ENCODE measurements at places on chromosomes 16 and 17.

GRCh38 chr16:77896415-77897128 is 108.2 kb downstream of the VAT1L start:
- no peak for DNase-seq

DNA sequence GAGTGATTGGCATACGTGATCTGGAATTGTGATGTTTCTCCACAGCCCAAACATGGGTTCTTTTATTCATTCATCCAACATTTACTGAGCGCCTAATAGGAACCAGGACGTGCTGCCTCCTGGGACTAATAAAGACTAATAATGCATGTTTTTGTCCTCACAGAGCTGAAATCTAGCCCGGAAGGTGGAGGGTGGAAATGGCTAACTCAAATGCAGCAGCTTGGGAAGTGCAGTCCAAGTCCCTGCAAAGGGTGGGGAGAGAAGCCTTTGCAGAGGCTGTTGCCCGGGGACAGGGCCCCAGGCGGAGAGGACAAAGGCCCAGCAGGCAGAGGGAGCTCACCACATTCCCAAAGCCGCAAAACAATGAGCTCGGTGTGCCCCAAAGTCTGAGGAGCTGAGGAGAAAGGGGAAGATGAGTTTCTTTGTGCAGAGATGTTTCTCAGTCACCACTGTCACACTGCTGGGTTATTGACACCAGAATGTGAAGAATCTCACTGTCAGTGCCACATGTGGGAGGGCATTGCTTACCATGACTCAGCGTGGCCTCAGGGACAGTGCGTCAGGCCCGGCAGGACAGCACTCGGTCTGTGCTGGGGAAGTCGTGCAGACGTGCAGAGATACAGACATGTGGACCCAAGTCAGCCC is 118.2 kb upstream of the CHMP6 start:
- no peak for DNase-seq

- DNase-seq: no peak
Measured at GRCh38 chr17:61579961-61580360, 11.1 kb downstream of the NACA2 start.

GRCh38 chr17:62705778-62706597 is 78.5 kb downstream of the MRC2 start:
- DNase-seq: no peak

- peak; percentile 30 for DNase-seq
Measured at GRCh38 chr17:77280304-77281121, 139.7 kb downstream of the SEC14L1 start.

DNA sequence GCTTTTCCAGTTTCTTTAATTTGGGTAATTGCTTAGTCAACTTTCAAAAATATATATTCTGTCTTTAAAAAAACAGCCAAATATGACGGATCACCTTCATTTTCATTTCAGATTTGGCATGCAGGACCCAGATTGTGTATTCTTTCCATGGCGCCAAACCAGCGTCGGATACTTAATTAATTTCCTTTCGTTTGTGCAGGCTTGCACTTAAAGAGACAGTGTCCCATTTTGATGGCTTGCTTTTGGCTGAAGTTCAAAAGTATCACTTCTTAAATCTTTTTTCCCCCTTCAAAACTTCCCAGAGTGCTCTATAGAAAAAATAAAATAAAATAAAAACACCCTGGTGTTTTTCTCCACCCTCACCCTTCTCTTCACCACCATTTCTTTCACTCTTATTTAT is 394.5 kb upstream of the SOX9 start:
- no peak for DNase-seq

DNA sequence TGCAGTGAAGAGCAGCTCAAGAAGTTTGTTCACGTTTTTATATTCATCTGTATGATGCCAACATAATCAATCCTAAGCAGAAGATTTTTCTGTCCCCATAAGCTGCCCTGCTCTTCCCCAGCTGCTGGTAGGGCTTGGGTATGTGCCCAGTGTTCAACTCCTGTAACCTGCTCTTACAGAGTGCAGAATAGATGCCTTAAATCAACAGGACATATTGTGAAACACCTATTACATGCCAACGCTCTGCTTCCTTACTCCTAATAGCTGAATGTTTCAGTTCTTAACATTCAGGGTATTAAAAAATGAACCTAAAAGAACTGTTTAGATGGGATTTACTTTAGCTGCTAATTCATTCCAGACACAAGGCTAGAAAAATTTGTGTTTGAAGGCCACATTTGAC is 190.9 kb downstream of the HS3ST3A1 start:
- no peak for DNase-seq

DNA sequence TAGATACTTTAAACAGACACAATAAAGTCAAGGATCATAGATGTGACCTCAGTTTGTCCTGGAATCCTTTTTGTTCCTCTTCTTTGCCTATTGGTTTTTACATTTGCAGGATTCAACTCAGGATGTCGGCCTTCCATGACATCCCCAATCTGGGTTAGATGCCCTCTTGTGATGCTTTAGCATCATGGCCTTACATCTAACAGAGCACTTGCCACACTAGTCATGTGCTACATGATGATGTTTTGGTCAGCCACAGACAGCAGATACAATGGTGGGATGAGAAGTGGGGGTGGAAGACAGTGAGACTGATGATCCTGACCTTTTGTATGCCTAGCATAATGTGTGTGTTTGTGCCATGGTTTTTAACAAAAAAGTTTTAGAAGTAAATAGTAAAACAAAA is 1.8 kb upstream of the SYNRG start:
- no peak for DNase-seq

- DNase-seq: no peak
Measured at GRCh38 chr17:77698903-77699623, 259.4 kb upstream of the TNRC6C start.

- no peak for DNase-seq
Measured at GRCh38 chr16:49799172-49799571, 56.7 kb downstream of the ZNF423 start.

- no peak for DNase-seq
Measured at GRCh38 chr16:2480948-2481347, 6.0 kb downstream of the TBC1D24 start.

DNA sequence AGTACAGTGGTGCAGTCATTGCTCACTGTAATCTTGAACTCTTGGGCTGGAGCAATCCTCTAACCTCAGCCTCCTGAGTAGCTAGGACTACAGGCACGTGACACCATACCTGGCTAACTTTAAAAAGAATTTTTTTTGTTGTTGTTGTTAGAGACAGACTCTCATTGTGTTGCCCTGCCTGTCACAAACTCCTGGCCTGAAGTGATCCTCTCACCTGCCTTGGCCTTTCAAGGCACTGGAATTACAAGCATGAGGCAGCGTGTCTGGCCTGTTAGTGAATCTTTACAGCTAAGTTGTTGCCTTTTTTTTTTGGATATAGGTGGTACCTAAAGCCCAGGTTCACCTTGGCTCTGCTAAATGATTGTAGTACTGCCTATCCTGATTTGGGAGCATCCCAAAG is 290.6 kb downstream of the BCAS3 start:
- no peak for DNase-seq

GRCh38 chr17:7579834-7580603 is 581 bp downstream of the CD68 start:
- peak; percentile 55 for DNase-seq

- DNase-seq: no peak
Measured at GRCh38 chr16:848510-849253, 48.1 kb upstream of the GNG13 start.

DNA sequence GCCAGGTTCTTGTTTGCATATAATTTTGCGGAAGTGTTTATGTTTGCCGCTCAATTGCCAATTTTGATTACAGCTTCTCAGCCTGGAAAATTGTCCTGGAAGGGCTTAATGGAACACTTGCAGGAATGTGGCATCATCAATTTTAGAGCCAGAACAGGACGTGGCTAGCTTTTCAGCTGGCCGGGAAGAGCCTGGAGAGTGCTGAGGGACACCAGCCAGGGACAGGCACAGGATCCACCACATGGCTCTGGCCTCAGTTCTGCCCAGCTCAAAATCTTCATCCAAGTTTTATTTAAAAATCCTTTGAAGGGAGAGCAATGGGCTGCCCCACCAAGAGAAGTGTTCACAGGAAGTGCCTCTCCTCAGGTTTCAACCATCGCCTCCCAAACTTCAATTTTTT is 287.2 kb upstream of the HSBP1 start:
- DNase-seq: no peak

DNA sequence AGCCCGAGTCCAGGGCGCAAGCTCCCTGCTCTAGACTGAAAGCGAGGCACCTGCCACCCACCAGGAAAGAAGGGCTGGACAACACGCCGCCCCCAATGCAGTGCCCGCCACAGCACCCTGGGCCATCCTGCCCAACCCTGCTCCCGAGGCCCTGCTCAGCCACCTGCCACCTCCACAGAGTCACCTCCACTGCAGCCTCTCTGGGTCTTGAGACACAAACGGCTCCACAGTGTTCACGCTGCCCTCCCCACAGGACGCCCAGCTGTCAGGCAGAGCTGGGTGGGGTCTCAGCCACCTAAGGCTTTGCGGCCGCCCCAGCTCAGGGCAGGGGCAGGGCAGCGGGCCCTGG is 9.3 kb downstream of the CLCN7 start:
- no peak for DNase-seq

- no peak for DNase-seq
Measured at GRCh38 chr17:40074871-40075200, 12.1 kb downstream of the THRA start.

GRCh38 chr17:44334727-44335126 is 10.1 kb upstream of the SLC25A39 start:
- DNase-seq: no peak

- DNase-seq: peak; percentile 78
Measured at GRCh38 chr16:54930005-54930868, at the start of gene IRX5. Gene IRX5 (plus strand): TSS chr16:54930865. CDS start chr16:54931199, 334 bp downstream.

DNA sequence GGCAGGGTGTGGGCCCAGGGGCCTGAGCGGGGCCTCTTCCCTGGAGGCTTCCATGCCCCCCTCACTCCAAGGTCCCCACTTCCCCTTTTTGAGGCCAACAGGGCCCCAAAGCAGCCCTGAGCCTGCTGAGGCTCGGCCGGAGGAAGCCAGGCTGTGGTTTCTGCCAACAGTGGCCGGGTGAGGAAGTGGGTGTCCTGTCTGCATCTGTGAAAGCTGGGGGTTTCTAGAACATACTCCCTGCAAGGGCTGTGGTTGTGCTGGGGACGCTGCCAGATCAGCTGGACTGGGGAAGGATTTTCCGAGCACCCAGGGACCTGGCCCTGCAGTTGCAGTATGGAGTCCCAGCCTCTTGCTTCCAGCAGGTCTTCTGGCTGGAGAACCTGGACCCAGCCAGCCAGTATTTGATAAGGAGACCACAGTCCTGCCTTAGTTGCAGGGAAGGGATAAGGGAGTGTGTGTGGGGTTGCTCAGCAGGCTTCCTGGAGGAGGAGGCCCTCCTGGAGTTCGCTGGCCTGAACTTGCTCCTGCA is 15.7 kb downstream of the ADCY7 start:
- peak; percentile 67 for DNase-seq

DNA sequence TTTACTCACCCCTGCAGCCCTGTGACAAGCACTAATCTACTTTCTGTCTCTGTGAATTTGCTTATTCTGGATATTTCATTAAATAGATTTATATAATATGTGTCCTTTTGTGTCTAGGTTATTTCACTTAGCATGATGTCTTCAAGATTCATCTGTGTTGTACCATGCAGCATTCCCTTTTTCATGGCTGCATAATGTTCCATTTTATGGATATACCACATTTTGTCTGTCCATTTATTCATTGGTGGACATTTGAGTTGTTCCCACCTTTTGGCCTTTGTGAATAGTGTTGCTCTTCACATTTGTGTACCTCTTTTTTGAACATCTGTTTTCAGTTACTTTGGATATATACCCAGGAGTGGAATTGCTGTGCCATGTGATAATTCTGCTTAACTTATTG is 110.3 kb downstream of the ELAC2 start:
- DNase-seq: no peak

DNA sequence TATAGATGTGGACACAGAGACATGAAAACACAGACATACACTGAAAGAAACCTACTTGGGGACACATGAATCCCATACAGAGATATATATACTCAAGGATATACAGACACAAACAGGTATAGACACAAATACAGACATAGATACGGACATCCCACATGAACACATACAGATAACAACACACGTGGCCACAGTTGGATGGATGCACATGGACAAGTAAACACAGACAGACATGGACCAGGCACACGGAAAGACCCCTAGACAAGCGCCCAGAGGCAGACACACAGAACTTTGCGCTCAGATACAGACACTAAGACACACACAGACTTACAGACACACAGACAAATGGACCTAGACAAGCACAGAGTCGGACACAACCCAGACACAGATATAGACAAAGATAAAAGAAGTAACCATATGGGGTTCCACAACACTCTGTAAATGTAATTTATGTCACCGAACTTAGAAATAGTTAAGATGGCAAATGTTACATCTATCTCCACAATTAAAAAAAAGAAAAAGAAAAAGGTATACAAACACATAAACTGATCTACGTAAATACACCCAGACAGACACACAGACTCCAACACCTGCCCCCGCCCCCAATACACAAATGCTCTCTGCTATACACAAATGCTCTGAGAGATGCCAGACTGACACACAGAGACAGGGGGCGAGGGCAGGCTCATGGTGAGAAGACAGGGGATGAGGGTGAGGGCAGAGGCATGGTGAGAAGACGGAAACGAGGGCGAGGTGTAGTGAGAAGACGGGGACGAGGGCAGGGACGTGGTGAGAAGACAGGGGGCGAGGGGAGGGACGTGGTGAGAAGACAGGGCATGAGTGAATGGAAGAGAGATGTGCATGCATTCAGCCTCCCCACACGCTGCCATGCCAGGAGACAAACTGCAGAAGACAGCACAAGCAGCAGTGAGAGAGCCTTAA is 118.3 kb downstream of the SMG6 start:
- no peak for DNase-seq

DNA sequence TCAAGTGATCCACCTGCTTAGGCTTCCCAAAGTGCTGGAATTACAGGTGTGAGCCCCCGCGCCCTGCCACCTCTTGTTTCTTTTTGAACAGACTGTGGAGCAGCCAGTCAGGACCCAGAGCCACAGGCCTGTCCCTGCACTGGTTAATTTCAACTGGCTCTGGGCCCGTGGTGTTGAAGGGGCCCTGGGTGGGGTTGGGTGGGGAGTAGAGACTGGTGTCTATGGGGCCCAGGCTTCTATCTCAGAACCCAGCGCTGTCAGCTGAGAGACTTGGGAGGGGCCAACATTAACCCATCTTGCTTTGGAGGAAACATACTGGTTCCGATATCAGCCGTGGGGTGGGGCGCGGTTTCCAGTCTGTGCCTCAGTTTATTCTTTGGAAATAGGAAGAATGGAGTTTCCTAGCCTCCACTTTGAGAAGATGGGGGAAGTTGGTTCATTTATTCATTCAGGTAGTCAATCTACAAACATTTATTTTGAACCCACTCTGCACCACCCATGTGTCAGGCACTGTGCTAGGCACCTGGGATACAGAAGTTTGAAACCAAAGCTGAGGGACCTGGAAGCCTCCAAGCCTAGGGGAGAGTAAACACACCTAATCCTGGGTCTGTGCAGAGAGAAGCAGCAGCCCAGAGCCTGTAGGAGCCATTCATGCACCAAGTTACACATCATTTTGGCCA is 15.5 kb upstream of the SLC4A1 start:
- DNase-seq: no peak

GRCh38 chr16:17544785-17545184 is 74.0 kb upstream of the XYLT1 start:
- DNase-seq: peak; percentile 48
